Bone marrow (tissue), 2 donors: ENCODE measurements at places on chromosomes 3 and 15.

DNA sequence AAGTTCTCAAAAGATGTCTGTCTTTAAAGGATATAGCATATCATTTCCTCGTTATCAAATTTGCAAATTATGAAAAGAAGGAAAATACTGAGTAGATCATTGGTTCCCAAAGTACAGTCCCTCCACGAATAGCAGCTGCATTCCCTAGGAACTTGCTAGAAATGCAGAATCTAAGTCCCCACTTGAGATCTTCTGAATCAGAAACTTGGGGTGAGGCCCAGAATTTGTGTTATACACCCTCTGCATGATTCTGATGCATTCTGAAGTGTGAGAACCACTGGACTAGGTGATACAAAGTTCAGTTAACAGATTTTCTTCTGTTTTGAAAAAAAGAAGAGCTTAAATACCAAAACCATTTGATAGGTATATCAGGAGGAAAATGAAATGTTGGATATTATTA lies 77.1 kb downstream of the SLC25A26 start:
- no peak for DNase-seq

DNA sequence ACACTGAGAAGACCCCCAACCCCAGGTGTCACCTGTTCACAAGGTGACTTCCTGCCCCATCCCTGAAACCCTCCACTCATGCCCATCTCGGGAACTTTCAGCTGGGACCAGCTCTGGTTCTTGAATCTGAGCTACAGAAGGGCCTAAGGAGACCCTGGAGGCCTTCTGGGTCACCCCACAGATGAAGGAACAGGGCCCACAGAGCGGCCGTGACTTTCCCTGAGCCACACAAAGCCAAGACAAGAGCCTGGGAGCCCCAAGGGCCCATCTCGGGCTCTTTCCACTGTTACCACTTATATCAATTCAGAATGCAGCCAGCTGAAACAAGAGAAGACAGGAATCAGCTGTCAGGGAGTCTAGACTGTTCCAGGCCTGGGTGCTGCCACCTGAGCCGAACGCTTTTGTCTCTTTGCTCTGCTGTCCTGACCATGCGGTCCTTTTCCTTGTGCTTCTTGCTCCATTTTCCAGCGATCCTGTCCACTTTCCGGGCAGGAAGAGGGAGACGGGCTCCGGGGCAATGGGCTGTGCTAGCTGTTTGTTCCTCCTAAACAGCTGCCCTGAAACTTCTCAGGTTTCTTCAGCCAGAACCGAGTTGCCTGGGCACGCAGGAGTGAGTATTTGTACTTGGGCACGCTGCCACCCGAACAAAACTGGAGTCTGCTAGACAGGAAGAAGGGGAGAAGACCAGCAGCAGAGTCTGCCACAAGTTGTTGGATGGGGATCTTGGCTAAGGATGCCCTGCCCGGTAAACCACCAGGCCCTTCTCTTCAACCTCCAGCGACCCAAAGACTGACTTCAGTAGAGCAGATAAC lies 28.0 kb upstream of the PIGZ start:
- DNase-seq, result no peak

GRCh38 chr3:183486472-183486871 lies 58.1 kb upstream of the MCF2L2 start:
- no peak for DNase-seq

DNA sequence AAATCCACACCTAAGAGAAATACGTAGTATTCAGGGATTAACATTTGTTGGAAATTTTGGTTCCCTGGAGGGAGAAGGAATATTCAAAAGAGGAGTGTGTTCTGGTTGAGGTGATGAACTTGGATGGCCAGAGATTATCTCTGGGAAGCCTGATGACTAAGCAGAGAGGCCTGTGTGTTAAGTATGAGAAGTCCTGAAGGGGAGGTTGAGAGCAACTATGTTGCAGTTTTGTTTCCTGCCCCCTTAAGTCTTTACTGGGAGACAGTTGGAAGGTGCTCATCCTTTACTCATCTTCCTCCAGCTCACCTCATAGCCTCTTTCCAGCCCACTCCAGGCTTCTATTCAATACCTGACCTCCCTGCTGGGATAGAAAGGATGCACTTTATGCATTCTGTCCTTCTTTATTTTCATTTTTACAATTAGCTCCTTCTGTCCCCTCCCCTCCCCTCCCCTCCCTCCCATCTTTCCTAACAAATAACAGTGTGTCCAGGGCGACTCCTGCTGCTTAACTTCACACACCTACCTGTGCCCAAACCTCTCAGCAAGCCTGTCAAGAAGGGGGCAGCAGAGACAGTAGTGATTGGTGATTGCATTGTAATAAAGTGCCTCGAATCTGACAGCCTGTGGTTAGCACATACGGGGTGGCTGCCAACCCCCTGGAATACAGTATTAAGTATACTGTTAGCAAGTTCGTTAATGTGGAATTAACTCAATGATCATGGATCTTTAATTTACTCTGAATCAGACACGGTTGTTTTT lies 11.9 kb downstream of the RAP2B start:
- no peak for DNase-seq

DNA sequence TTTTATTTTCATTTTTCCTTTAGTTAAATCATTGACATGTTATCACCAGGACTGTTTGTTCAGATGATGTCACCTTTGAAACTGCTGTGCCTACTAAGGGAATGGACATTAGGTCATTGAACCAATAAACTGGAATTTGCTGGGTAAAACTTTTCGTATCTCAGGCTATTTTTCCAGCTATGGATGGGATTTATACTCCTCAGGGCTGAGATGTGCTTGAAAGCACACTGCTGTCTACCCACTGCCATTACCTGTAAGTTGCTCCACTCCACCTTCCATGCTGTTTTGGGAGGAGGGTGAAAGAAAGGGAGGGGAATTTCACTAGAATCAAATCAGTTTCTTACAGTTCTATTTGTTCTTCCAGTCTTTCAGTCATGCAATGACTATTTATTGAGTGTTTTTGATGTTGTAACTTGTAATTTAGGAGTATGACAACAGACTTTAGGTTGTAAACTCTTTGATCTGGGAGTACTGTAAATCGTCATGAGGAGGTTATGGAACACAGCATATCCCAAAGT lies 11.3 kb downstream of the EHD4 start:
- DNase-seq, result no peak

- no peak for DNase-seq
Observed at GRCh38 chr3:7929319-7929889, 572.2 kb upstream of the LMCD1 start.

DNA sequence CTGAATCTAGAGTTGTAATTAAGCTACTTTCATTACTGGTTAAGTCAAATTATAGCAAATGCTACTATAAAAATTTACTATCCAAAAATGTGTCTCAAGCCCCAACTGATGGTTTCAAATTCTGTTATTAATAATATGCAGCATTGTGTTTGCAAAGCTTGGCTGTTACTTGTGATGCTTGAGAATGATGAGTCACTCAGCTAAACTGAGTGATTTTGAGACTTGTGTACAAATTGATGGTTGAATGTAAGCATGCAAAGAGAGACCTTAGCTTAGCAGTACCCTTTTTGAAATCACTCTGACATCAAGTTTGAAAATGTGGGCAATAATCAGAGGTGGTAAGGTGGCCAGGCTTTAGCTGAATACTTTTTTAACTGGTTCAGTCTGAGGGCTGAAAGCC lies 27.6 kb downstream of the OPA1 start:
- DNase-seq, result no peak

DNA sequence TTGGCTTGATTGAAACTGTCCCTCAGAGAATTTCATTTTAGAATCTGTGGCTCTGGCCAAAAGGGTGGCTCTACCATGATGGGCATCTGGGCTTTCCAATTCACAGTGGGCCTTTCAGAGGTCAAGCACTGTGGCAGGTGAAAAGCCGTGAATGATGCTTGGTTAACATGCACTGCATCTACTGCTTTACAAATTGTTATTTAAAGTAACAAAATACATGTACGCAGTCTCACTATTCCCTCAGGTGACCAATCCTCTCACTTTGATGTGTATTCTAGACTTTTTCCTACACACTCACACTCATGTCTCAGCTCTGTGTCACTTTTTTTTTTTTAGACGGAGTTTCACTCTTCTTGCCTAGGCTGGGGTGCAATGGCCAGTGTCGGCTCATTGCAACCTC lies 70.5 kb downstream of the MGLL start:
- DNase-seq, result no peak

DNA sequence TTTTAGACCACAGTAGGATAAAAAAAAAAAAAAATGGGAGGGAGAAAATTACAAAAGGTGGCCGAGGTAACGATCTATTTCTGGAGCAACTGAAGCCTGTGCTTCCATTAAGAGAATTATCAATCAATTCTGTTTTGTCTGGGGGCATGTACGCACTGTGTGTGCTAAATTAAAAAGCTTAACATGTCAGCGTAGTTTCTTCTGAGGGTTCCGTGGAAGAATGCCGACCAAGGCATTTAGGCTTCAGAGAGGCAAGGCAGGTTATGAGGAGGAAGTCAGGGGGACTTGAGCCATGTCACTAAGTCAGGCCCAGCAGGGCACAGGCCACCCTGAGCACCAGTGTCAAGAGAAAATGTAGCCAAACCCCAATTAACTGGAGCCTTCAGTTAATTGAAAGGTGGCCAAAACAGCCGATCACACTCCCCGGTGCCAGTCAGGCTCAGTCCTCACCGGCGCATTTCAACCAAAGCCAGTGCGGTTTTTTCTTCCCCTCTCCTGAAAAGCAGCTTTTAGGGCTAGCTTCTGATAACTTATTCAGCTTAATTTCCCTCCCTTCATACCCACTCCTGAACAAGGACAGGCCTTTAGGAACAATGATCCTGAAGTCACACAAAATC lies 113.9 kb downstream of the MEGF11 start:
- no peak for DNase-seq

GRCh38 chr3:36904641-36905040 lies 40.2 kb downstream of the TRANK1 start:
- DNase-seq, result no peak

DNA sequence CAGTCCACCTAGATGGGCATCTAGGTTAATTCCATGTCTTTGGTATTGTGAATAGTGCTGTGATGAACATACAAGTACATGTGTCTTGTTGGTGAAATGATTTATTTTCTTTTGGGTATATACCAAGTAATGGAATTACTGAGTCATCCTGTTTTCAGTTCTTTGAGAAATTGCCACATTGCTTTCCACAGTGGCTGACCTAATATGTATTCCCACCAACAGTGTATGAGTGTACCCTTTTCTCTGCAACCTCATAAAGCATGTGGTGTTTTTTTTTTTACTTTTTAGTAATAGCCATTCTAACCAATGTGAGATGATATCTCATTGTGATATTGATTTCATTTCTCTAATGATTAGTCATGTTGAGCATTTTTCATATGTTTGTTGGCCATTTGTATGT lies 86.0 kb upstream of the NDN start:
- no peak for DNase-seq

DNA sequence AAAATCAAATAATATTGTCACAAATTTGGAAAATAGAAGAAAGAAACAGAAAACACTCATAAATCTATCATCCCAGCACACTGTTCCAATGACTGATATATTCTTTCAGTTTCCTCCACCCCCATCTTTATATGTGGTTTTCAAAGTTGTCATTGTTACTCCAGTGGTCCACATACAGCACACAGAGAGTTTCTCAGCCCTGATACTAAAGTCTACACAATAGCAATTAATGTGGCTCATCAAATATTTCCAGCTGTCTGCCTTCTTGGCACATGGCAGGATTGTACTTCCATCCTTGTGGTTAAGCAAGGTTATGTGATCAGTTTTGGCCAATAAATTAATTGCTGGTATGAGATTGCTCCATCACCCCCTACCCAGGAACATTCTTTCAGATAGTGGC lies 221.7 kb downstream of the PDCD6IP start:
- no peak for DNase-seq

GRCh38 chr15:88695691-88696251 lies 57.0 kb downstream of the ISG20 start:
- DNase-seq, result no peak

- no peak for DNase-seq
Observed at GRCh38 chr3:128077665-128078064, 25.4 kb downstream of the SEC61A1 start.

GRCh38 chr3:131925571-131925970 lies 109.2 kb downstream of the CPNE4 start:
- no peak for DNase-seq

GRCh38 chr3:166569589-166569988 lies 732.4 kb upstream of the BCHE start:
- DNase-seq, result no peak

DNA sequence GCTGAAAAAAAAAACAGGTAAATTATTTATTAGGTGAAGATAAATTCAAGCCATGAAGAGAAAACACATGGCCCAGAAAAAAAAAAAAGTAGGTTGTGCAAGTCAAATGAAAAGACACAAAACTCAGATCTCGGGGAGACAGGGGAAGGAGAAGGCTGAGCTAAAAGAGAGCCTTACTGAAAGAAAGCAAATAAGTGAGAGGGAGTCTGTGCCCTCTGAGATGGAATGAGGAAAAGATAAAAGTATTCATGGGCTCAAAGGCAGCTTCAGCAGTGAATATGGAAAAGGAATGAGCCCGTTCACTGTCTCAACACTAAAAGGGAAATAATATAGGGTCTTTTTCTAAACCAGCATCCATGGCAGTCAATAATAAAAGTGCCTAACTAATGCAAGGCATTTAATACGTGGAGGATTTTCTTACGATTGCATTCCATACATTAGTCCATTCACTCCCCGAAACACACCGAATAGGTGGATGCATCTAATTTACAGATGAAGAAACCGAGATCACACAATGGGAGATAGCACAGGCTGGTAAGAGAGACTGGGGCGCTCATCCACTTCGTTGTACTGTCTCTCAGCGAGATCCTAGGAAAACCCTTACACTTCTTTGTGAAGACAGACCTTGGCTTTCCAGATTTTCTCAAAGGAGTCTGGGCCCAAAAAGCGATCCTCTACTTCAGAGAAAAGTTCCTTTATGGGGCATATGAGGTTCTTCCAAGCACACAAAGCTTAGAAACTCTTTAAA lies 1.1 kb downstream of the TFDP2 start:
- no peak for DNase-seq

DNA sequence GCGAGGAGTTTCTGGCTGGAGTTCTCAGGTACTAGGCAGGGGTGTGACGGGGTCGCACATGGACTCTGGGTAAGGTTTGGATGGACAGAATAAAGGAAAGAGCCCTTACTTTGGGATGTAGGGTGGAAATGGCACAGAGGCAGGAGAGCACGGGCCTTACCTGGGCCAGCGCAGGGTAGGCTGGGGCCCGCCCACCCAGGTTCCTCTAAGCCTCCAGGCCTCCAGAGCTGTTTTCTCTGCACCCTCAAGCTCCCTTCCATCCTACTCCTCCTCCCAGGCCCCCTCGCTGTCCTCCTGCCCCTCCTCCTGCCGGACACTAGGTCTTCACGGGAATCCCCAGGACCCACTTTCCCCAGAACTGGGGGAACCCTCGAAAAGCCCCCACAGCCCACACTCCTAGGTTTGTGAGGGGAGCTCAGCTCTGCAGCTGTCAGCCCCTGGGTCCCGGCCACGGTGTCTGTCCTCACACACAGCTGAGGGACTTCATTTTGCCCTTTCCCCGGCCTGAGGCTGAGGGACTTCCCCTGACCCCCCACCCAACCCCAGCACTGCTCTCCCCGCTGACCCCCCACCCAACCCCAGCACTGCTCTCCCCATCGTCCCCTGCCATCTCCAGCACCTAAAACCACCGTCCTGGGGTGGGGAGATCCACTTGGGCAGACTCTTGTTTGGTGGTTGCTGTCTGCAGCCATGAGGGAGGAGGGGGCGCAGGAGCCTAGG lies 53.0 kb upstream of the PCSK6 start:
- no peak for DNase-seq

- DNase-seq, result no peak
Observed at GRCh38 chr15:31135523-31135922, 34.0 kb upstream of the TRPM1 start.
